Lower leg skin (tissue), 4 donors: ENCODE measurements at places on chromosomes 3 and 15. TPM values are rescaled to one million over a fixed set of nuclear protein-coding genes. Genes with fewer than 3 reads are reported as not detected.

ZIC4 gene
- not detected for total RNA-seq

UQCC5 gene
- 10.8 TPM for total RNA-seq

DNA sequence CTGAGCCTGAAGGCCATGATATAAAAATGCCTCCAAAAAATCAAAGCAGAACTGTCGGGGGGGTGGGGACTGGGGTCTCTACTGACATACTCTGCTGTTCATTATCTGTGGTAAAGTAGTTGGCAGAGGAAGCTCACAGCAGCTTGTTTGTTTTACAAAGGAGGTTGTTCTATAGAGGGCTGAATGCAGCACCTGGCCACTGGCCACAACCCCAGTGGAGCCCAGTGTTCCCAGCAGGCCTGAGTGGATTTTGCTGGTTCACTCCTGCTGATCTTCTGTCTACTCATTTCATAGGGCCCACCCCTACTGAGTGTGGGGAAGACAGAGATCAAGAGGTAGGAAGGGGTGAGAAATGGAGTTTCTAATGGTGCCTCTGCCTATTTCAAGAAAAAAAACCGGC is 125.5 kb downstream of the DIPK2A start:
- no peak for DNase-seq

GRCh38 chr3:183210862-183211341 is 42.2 kb upstream of the B3GNT5 start:
- no peak for DNase-seq

PRSS50 gene
- not detected for total RNA-seq
